ENCODE measurements at places on chromosomes 16 and 17.

DNA sequence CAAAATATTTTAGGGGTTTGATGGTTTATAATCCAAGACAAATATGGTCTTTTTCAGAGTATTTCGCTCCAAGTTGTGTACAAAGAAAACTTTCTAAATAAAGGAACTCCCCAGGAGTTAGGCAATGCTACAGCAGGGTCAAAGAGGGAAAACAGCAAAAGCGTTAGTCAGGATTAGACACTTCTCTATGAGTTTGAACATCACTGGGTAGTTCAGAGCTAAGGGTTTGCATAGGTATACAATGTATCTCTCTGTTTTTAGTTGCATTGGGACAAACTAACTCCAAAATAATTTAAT is 34.8 kb downstream of the FAM20A start:
- DNase-seq = no peak

DNA sequence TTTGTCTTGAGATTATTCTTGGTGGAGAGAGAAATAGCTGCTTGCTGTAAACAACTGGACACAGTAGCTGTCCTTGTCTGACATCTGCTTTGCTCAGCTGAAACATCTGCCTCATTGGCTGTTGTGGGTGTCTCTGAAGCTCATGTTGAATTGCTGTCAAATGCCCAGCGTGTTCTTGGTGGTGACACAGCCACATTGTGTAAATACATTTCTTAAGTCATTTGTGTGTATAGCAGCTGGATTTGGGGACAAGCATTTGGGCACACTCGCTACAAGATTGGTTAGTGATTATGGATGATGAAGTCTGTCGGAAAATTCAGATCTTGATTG is 5.3 kb downstream of the FAM234A start:
- DNase-seq = no peak

- DNase-seq = no peak
Measured at GRCh38 chr17:77451245-77451893, 310.6 kb downstream of the SEC14L1 start.

DNA sequence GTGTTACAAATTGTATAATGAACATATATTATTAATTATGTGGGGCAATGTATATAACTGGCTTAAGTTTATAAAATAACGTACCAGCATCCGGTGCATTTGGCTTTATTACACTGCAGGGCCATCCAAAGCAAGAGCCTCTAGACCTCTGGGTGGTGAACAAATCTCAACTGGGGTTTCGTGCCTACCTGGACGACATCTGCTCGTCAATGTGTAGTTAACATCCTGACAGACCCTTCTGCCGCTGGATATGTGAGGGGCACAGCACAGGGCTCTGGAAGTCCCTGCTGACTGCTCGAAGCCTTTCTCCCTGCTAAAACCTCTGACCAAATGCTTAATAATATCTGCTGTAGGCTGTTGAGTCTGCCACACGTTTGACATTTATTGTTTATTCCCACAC is 2.3 kb downstream of the TMEM186 start:
- DNase-seq = no peak

- DNase-seq = no peak
Measured at GRCh38 chr17:65121916-65122806, 15.0 kb upstream of the RGS9 start.

DNA sequence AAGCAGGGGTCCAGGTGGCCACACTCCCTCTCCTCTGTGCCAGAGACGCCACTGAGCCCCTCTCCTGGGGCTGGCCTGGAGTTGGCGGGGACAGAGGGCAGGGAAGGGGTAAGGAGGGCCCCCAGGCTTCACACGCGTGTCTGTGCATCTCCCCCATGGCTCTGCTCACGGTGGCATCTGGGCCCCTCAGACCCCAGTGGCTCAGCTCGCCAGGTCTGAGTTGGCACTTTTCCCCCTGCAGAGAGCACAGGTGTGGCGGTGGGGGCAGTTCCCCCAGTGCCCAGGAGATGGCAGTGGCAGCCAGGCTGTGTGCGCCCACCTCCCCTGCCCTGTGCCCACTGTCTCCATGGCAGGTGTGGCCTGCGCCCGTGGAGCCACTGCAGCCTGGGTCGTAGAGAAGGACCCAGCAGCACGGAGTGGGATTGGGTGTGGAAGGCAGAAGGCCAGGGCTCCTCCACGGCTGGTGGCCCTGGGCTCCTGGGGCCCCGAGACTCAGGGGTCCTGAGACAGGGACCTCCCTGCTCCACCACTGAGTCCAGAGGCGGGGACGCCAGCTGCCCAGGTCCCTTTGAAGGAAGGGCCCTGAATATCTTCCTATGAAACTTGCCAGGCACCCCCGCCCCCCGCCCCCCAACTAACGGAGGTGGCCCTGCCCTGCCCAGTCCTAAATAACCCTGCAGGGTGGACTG is 4.3 kb upstream of the APRT start:
- peak; percentile 26 for DNase-seq

DNA sequence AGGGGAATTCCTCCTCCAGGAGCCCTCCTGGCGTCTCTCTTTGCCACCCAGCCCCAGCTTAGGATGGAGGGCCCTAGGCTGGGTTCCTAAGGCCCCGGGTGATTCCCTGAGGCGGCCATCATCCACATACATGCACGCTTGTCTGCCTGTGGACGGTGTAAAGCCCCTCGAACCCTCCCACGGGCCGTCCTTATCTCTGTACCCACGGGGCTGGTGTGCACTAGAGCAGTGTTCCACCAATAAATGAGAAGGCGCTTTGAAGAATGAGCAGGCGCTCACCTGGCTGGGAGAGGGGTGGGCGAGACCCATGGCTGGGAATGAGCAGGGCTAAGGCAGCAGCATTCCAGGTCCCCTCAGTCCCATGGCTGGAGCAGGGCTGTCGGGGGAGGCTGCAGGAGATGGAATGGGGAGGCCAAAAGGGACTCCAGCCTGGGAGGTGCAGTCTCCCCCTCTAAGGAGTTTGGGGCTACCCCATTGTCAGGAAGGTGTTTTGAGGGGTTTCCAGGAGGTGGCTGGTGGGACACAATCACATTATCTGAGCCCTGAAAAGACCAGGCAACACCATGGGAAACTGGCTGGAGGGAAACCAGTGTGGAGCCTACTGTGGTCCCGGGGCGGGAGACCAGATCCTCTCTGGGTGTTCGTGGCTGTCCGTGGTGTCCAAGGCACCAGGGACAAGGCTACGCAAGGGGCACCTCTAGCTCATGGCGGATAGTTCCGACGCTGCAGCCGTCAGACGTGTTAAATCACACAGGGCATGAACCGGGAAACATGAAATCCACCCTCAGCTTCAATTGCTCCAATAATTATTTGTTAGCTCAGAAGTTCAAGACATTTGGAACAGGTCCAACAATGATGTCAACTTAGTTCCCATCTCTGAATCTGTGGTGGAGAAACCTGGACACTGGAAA is 87.5 kb upstream of the DNAH17 start:
- DNase-seq = no peak

DNA sequence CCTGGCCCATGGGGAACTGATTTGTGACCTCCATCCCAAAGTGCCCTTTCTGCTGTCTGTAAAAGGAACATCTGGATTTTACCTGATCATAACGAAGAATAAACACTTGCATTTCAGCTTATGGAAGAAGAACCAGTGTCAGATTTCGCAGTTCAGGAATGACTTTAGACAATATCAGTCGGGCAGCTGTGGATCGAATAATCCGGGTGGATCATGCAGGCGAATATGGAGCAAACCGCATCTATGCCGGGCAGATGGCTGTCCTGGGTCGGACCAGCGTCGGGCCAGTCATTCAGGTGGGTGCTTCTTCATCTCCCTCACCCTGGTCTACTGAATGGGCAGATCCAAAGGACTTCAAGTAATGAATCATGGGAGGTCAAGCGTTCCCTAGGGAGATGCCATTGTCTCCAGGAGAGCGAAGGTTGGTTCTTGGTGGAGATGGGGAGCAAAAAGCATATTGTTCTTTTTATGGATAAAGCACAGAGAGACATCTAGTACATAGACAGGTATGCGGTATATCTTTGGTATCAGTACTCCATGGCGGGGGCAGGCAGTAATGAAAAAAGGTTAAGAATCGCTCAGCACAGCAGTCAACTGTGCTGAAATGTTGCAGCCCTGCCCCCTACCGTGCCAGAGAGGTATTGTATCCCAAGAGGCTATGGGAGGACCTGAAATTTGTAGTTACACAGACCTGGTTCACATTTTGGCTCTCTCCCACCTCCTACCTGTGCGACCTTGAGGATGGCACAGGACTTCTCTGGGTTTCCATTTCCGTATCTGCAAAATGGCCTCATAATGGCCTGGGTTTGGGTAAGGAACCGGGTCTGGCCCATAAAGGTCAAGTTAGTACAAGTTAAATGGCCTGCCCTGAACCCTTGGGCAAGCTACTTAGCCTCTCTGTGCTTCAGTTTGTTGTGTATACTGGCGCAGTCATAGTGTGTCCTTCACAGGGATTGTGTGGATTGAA is 4.7 kb downstream of the COQ7 start:
- DNase-seq = peak; percentile 17

DNA sequence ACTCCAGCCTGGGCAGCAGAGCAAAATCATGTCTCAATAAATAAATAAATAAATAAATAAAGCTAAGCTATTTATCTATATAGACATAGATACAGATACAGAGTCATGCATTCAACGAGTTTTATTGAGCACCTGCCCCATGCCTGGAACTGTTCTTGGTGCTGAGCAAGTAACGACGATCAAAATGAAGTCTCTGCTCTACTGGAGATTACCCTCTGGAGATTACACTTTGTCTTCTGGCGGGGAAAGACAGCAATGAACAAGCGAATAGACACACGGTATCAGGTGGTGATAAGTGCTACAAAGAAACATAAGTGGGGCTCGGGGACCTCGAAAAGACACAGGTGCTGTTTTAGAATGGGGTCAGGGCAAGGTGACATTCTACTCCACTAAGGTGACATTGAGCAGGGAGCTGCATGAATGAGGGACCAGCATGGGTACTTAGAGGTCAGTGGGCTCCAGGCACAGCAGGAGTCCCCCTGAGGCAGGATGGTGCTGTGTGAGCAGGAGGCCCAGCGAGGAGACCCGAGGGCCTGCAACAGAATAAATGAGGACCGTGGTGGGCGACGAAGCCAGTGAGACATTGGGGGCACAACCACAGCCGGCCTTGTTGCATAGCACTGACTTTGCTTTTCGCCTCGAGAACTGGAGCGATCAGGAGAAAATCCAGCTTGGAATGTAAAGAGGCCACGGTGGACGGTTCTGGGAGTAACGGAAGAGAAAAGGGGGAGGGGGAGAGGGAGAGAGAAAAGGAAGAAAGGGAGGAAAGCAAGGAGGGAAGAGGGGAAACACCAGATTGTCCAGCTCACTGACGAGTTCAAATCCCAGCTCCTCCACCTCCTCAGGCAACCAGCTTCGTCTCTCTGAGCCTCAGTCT is 42.4 kb upstream of the MEAK7 start:
- no peak for DNase-seq

DNA sequence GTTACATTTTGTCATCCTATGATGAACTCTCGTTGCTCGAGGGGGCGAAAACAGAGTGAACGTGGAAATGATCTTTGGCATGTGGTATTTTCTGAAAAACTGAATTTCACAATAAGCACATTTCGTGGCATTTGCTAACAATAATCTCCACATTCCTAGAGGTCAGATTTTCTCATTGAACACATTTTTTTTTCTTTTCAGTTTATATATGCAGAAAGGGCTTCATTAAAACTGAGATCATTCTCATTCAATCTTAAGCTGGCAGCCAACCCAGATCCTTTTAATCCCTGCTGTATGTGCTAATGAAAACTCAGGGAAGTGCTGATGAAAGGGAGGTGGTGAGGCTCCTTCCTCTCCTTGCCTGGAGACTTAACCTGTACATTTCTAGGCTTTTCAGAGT is 52.6 kb downstream of the PRKCA start:
- no peak for DNase-seq

GRCh38 chr17:48472411-48473281 is 42.6 kb upstream of the SKAP1 start:
- DNase-seq = peak; percentile 86

DNA sequence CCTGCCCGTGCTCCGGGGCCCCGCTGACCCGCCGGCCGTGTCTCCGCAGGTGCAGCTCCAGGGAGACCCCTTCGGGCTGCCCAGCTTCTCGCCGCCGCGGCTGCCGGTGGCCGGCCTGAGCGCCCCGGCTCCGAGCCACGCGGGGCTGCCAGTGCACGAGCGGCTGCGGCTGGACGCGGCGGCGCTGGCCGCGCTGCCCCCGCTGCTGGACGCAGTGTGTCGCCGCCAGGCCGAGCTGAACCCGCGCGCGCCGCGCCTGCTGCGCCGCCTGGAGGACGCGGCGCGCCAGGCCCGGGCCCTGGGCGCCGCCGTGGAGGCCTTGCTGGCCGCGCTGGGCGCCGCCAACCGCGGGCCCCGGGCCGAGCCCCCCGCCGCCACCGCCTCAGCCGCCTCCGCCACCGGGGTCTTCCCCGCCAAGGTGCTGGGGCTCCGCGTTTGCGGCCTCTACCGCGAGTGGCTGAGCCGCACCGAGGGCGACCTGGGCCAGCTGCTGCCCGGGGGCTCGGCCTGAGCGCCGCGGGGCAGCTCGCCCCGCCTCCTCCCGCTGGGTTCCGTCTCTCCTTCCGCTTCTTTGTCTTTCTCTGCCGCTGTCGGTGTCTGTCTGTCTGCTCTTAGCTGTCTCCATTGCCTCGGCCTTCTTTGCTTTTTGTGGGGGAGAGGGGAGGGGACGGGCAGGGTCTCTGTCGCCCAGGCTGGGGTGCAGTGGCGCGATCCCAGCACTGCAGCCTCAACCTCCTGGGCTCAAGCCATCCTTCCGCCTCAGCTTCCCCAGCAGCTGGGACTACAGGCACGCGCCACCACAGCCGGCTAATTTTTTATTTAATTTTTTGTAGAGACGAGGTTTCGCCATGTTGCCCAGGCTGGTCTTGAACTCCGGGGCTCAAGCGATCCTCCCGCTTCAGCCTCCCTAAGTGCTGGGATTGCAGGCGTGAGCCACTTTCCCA is 5.9 kb downstream of the CTF1 start:
- peak; percentile 29 for DNase-seq

DNA sequence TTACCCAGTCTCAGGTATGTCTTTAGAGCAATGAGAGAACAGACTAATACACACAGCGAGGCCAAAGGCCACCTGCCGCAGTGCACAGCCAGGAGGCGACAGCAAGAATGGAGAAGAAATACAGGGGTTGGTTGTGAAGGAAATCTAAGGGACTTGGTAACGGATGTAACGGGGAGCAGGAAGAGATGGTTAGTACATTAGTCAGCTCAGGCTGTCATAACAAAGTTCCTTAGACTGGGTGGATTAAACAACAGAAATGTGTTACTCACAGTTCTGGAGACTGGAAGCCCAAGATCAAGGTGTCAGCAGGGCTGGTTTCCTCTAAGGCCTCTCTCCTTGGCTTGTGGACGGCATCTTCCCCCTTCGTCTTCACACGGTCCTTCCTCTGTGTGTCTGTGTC is 47.1 kb downstream of the TVP23C start:
- DNase-seq = no peak

DNA sequence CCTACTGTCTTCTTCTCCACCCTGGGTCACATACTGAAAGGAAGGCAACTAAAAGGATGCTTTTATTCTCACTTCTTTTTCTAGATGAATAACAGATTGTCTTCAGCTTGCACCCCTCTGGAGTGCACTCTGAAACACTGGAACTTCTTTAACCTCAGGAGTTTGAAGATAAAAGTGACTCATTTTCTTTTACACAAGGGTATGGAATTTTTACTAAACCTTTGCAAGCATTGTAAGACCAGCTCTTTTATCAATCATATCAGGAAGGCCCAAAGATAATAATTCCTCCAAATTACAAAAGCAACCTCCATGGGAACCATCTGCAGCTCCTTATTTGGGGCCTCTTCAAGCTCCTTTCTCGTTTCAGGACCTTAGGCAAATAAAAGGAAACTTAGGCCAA is 193.5 kb upstream of the KIF2B start:
- DNase-seq = no peak
